ENCODE measurements at places on chromosomes 16 and 17.

DNA sequence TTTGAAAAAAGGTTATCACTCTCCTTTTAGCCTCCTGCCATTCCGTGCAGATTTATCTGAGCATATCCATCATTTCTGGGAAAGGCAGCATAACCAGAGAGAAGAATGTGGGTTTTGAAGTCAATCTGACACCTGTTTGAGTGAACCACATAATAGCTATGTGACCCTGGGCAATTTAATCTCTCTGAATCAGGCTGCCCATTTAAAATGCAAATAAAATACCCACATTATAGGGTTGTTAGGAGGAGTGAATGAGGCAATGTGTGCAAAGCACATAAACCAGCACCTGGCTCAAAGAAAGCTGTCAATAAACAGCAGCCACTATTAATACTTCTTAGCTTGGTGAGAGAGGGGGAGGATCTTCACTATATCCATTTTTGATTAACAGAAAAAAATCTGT is 88.0 kb downstream of the CACNG1 start:
- DNase-seq = no peak

GRCh38 chr16:62041401-62041800 is 5.2 kb upstream of the CDH8 start:
- DNase-seq = no peak

- no peak for DNase-seq
Measured at GRCh38 chr17:46756081-46756735, 62.3 kb downstream of the WNT3 start.

DNA sequence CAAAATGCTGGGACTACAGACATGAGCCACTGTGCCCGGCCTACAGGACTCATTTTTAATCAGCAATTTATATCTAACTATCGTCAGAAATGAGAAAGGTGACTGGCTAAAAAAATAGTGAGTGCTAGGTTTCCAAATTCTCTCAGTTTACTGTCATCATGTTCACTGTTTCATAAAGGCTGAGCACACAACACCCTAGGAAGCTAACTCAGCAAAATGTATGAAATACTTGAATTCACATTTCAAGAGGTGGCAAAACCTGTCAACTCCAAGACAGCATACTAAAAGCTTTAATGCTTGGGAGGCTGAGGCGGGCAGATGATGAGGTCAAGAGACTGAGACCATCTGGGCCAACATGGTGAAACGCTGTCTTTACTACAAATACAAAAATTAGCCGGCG is 16.7 kb downstream of the WDR45B start:
- DNase-seq = no peak

DNA sequence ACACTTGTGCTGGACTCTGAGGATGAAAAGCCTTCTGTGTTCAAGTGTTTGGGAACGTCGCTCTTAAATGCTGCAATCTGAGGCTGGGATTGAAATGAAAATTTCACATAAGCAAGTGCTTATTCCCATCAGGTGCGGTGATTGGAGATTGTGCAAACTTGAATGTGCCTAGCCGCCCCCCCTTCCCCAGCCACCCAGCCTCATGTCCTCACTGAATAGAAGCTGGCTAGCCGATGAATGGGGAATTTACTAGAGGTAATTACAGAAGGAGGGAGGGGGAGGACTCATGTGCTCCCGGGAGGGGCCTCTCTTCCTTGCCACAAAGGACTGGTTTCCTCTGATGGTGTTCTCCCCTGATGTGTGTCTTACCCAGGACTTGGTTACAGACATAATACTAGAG is 544.8 kb upstream of the EEF2KMT start:
- no peak for DNase-seq
